Stimulated activated CD8-positive, alpha-beta memory T cell treated with anti-CD3 and anti-CD28 coated beads, Interleukin-2, amount 100 ng/mL, for 1 hour (primary cell): ENCODE measurements at places on chromosomes 6 and 20.

DNA sequence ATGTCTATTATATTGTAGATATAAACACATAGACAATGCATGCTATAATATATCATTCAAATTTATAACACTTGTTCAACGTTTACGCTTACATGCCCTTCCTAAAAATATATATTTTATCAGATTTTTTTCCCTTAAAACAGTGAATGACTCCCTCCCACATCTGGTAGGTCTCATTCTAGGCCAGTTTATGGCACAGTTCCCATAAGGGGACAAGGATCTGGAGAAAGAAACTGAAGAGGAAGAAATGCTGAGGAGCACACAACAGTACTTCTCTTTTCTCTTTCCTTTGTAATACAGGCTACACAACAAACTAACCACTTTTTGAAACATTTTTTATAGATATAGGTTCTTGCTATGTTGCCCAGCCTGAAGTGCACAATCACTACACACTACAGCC is 48.6 kb upstream of the RCAN2 start:
- DNase-seq = no peak

DNA sequence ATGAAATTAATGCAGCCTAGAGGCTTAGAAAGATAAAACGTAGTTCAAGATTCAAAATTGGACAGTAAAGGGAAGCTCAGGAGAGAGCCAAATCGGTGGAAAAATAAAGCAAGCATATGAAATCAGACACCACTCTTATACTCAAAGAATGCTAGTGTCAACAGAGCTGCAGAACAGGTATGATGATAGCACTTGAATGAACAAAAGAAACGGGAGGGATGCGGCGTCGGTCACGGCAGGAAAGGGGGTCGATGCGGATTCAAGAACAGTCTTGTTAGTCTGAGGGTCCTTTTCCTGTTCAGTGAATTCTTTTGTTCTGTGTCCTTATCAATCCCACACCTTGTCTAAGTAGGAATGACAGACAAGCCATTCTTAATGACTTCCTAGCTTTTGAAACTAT is 114.4 kb downstream of the FOXC1 start:
- no peak for DNase-seq

GRCh38 chr20:38144598-38144973 is 20.5 kb downstream of the TGM2 start:
- DNase-seq = no peak

- DNase-seq = no peak
These were observed 136.8 kb downstream of the ALDH8A1 start for GRCh38 chr6:134813146-134813545.

GRCh38 chr6:132287101-132287500 is 114.2 kb downstream of the MOXD1 start:
- DNase-seq = no peak

DNA sequence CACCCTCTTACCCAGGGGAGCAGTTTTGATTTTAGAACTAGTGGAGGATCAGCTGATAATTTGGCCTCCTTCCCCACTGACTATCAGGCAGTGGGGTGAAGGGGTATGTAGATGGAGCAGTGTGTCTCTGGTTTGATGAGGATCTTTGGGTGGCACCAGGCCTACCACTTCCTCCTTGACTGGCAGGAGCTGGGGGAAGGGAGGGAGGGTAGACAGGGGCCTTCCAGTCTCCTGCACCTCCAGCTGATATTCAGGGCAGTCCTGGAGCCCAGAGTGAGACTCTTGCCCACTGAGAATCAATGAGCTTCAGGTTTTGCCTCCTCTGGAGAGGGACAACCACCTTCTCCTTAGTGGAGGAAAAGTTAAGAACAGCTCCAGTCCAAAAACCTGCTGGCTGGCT is 3.2 kb downstream of the DEF6 start:
- no peak for DNase-seq

- no peak for DNase-seq
These were observed 21.8 kb downstream of the MAN1A1 start for GRCh38 chr6:119327810-119328209.

GRCh38 chr6:118146584-118146983 is 239.5 kb downstream of the SLC35F1 start:
- no peak for DNase-seq

DNA sequence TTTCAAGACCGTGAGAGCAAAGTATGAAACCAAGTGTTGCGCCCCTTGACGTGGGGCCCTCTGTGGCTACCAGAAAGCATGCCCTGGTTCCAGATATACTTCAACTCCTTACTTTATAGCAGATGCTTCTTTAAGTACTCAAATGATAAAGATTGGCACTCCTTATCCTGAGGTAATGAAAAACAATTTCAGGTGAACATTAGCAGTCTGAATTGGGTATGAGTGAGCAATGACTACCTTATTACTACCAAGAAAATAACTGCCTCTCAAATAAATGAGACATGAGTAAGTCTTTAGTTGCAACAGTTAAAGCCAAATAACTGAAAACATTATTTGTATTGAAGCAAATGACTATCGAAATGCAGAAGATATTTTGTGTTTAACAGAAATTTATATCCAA is 408.7 kb downstream of the MMUT start:
- DNase-seq = no peak

GRCh38 chr20:5979801-5980200 is 29.3 kb downstream of the MCM8 start:
- DNase-seq = no peak
